ENCODE measurements at places on chromosomes 3 and 15.

DNA sequence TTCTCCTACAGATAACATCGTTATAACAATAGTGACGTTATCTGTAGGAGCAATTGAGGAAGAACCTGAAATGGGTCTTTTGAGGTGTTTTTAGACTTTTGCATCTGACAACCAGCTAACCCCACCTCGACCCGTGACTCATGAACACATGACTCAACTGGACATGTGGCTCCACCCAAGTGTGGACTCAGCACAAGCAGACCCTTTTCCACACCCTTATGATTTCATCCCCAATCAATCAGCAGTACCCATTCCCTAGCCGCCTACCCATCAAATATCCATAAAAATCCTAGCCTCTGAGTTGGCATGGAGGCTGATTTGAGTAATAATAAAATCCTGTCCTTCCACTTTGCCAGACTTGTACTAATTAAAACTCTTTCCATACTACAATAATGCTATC, 255.4 kb downstream of the ARPP21 start:
- DNase-seq = no peak

DNA sequence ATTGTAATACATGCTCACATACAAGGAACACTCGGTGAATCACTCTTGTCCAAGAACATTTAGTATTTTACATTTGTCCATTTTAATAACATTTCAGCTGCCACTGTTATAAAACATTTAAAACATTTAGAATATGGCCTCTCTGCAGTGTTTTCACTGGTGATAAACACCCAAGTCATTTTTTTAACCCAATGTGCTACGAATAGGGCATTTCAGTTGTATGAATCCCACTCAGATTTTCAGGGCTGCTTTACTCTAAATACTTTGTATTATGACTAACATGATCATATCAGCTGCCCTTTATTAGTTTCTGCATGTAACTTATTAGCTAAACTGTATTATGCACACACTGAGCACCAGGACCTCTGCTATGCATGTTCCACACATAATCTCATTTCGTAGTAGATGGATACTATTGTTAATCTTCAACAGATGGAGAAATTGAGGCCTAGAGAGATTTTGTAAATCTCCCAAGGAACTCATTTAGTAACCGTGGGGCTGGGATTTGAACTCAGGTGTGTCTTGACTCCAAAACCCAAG, 148.6 kb upstream of the CDIN1 start:
- no peak for DNase-seq

DNA sequence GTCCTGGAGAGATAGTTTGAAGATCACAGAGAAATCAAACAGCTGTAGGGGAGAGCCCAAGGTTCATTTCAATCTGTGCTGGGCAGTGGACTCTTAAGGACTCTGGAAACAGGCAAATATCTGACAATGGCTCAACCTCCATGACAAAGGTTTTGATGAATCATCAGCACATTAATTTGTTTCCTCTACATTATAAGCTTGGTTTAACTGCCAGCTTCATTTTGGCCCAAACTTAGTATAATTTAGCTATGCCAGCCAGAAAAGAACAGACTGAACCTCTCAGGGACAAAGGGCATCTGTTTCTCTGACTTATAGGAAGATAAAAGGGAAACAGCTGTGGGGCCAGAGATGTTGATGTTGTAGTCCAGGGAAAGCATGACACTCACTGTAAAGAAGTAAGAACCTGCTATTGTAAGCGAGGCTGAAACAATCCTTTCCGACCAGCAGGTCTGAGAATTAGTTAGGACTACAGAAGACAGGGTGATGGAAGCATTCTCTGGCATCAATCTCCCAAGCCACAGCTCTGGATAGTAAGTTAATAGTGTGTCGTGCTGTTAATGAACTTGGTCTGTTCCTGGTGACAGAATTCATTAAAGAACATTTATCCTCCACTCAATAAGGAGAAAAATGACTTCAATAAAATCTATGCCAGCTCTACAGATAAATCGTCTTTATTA, 110.1 kb downstream of the KCNMB2 start:
- no peak for DNase-seq

GRCh38 chr15:57892181-57892580, 173.3 kb downstream of the ALDH1A2 start:
- no peak for DNase-seq

DNA sequence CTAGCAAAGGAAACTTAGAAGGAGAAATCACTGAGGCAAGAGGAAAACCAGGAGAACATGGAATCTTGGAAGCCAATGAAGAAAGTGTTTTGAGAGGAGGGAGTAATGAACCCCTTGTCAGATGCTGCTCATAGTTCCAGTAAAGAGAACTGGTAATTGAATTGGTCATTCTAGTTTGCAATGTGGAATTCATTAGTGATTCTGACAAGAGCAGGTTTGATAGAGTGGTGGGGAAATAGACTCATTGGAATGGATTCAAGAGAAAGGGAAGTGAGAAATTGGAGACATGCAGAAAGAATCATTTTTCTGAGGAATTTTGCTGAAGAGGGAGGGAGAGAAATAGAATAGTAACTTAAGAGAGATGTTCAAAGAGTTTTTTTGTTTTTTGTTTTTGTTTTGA, 21.0 kb downstream of the GLCE start:
- no peak for DNase-seq

- no peak for DNase-seq
Observed at GRCh38 chr15:40190591-40190990, 29.7 kb downstream of the BUB1B start.

DNA sequence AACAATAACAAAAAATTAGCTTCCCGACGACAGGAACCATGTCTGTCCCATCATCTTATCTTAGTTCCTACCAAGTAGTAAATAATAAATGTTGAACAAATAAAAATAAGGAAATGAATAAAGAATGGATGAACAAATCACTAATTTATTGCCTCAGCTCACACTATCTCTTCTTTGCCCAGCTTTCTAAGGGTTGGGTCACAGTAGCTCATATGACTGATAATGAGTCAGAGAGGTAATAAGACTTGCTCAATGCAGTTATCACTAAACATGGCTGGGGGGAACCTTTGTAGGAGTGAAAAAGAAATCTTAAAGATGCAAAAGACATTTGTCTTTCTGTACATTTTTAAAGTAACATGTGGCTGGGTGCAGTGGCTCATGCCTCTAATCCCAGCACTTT, 182.2 kb downstream of the WDR76 start:
- no peak for DNase-seq

- DNase-seq = no peak
Observed at GRCh38 chr15:75329571-75329970, 6.3 kb upstream of the COMMD4 start.

All from aorta (tissue), 5 donors.